ENCODE measurements at places on chromosomes 2 and 18.

GRCh38 chr2:121388371-121388770, 103.4 kb upstream of the TFCP2L1 start:
- no peak for DNase-seq

DNA sequence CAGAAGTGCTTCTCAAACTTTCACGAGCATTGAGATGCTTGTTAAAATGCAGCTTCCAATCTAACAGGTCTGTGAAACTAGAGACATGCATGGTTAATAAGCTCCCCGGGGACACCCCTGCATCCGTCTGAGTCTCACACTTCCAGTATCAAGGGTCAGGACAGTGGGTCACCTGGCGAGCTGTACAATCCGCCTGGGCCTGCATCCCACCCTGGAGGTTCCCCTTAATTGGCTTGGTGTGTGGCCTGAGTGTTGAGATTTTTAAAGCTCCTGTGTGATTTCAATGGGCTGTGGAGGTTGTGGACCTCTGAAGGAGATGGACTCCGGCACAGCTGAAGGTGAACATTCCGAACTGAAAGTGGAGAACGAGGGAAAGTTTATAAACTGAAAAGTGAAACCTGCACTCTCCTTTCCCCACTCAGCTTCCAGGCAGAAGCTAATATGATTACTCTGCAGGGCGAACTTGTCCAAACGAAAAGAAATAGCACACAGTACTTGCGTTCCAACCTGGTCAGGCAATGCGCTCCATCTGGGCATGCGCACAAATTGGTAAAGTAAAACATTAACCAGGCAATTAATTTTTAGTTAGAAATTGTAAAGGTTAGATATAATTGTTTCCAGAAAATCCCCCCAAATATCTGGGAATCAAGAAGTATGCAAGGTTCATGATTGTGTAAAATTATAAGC, 191.7 kb upstream of the ALKAL2 start:
- no peak for DNase-seq

GRCh38 chr2:230949966-230950873, 25.2 kb upstream of the GPR55 start:
- DNase-seq: peak; percentile 43

GRCh38 chr2:45120546-45120945, 111.3 kb upstream of the SIX2 start:
- no peak for DNase-seq
